Thymus (tissue), 14 donors: ENCODE measurements at places on chromosomes 7 and 10. TPM values are rescaled to one million over a fixed set of nuclear protein-coding genes. Genes with fewer than 3 reads are reported as not detected.

DNA sequence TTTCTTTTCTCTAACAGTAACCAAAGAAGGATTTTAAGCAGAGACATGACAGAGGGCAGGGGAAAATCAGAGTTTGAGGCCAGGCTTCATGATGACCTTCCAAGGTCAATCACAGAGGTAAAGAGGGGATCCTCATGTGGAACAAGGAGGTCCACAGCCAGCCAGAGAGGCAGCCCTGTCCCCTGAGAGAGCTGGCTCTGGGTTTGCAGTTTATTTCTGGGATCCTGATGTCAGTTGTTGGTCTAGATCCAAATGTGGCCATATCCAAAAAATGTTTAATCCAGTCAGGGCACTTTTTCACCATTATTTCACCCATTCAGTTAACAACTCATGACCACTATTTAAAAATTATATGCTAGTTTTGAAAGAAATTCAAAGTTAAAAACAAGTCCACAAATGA is 45.6 kb downstream of the GPR141 start:
- DNase-seq, result no peak

DNA sequence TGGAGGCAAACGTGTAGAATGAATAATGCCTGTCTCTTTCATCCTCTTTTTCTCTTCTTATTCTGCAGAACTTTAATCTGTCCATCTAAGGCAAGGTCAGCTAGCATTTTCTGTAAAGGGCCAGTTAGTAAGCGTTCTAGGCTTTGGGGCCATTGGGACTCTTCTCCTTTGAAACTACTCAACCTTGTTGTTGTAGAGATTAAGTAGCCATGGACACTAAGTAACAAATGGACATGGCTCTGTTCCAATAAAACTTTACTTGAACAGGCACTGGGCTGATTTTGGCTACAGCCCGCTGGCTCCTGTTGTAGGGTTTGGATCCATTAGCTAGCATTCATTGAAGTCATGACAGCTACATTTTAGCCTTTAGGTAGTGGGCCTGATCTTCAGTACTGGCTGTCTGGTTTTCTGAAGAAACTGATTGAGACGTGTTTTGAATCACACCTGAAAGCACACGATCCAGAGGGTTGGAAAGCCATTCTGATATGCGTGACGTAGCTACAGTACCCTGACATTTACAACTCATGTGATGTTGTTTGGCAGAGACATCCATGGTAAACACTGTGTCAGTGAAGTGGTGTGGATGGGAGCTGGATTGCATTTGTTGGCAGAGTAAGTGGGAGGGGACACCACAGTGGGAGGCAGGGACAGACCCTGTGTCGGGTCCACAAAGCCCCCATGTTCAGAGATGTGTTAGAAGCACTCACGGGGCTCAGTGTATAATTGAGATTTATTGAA is 92.5 kb downstream of the MTPN start:
- DNase-seq, result no peak

DNA sequence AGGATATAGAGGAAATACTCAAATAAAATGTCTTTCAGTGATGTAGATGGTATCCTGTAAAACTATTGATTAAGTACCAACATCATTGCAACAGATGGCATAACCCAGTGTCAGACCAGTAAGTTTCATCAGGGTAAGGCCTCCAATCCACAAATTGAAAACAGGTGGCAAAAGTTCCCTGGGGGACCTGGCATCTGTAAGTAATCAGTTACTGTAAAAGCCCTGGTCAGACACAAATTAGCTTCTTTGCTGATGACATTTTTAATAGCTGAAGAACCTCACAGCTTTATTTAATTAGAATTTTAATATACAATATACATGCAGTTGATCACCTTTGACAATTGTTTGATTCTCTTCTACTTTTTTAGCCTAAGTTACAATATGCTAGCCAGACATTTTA is 152.5 kb downstream of the PLXDC2 start:
- DNase-seq, result no peak

GRCh38 chr10:91689731-91690168 is 56.9 kb upstream of the PPP1R3C start:
- no peak for DNase-seq

DNA sequence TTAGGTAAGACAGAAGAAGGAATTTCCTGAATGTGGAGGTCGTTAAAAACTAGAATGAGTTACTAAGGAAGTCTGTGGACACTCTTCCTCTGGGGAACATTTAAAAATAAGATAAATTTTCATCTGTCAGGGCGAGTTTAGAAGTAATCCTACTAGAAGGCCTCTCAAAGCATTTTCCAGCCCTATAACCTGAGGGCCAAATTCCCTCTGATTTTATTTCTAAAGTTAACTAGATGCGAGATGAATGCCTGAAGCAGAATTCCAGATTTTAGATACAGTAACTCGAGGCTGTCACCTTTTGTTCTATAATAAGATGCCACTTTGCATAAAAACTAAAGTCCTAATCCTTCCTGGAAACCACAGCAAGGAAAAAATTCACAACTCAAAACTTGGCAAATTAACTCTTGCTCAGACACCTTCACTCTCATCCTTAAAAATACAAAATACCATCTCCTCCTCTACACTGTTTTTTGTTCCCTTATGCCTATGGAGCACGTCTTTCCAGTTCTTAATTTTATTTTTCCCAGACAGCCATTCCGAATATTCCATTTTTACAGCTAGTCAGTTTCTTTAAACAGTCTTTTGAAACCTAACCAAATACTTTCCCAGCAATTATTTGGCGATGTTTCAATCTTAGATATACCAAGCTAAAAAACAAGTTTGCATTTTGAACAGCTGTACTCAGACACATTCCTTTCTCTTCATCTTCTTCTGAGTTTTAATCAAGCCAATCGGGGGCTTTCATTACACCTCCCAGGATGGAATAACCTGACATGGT is 420.7 kb upstream of the NFE2L3 start:
- DNase-seq, result no peak

- peak; percentile 16 for DNase-seq
Observed at GRCh38 chr7:40604601-40605438, 470.0 kb downstream of the SUGCT start.

- DNase-seq, result no peak
Observed at GRCh38 chr10:121593281-121594075, 4.8 kb downstream of the FGFR2 start.

DNA sequence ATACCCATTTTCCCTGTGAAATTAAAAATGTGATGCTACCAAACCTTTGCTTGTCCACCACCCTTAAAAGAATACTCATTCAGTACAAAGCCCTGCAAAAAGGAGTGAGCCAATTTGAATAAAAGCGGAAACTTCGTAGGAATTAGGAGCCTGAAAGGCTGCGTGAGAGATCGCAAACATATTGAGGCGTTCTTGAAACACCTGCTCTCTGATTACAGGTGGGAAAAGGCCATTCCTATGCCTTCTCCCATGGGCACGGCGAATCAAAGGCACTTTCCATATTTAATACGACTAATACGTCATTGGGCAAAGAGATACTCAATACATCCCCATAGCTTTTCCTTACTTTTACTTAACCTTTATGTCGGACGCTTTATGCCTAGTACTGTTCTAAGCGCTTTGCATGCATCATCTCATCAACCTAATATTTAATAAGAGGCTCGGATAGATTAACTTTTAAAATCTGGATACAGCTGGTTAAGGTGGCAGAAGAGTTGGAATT is 30.9 kb upstream of the KMT2E start:
- peak; percentile 33 for DNase-seq

The GOLGA7B gene
- 0.52 TPM for total RNA-seq
